Stimulated activated CD4-positive, alpha-beta T cell treated with anti-CD3 and anti-CD28 coated beads, TNF-alpha, amount 100 ng/mL, for 4 hours (primary cell): ENCODE measurements at places on chromosomes 4 and X.

DNA sequence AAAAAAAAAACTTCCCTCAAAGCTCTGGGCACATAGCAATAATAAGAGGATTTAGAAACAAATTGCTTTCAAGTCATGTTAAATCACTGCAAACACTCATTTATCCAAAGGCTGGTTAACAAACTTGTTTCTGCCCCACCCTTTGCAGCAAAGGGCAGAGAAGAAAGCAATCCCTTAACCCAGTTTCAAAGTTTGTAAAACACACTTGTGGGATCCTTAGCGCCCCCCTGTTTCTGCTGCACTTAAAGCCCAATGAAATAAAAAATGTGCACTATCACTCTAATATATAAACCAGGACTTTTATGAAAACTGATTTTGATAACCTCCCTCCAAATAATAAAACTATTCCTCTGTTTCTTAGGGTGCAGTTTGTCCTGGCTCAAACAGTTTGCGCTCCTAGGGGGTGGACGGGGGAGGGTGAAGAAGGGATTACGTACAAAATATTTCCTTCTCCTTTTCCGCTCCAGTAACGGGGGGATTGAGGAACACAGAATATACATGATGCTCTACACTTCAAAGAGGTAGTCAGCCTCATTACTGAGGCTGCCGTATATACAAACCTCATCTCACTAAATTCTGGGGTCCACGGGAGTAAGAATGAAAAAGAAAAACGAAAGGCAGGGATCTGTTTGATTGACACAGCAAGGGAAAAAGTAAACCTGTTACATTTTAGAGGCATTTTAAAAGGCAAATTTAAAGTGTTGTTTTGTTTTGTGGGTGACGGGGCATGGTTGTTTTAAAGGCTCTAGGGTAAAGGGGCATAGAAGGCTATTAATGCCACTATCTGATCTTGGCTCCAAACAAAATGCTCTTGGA, 3.1 kb upstream of the PCDH10 start:
- no peak for DNase-seq

GRCh38 chr4:71472946-71473345, 134.1 kb downstream of the SLC4A4 start:
- no peak for DNase-seq

- DNase-seq, result no peak
Observed at GRCh38 chr4:148292686-148293085, 149.5 kb downstream of the NR3C2 start.

DNA sequence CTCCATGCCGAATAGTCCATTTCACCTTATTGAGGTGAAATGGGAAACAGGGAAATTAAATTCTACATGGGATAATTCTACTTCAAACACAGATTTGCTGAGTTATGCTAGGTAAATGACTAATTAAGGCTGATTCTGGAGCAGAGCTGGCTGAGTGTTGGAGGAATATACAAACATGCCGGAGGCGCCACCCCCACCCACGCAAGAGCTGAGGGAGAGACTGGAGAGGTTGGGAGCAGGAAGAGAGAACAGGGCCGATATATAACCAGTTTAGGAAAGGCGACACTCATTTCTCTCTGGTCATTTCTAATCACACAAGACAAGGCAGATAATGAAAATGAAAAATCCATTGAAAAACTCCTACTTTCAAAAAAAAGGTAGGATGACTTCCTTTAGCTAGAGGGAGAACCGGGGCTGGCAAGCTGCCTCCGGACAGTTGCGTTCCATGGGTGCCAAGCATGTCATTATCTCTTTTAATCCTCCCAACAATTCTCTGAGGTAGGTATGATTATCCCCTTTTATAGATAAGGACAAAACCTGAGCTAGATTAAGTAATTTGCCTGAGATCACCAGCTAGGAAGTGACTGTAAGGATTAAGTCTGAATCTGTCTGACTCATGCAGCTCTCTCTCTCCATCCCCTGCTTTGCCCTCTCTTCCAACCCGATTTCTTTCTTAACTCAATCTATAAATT, 27.6 kb upstream of the CFAP299 start:
- no peak for DNase-seq

- no peak for DNase-seq
Observed at GRCh38 chrX:68536429-68536828, 37.6 kb downstream of the YIPF6 start.

DNA sequence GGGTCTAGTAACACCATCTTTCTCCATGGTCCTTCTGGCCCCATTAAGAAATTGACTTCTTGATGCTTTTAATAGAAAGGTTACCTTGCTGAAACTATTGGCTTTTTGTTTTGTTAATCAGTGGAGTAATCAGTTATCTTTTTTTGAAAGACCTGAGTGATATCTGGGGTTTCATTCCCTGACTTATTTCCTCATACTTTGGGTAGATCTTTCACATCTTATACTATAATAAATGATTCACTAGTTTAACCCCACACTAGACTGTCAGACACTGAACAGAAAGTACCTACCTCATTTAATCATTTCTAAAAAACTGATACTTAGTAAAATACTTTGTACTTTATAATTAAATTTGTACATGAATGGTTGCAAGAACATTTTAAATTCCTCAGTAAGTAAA, 1021.1 kb downstream of the STIM2 start:
- no peak for DNase-seq

DNA sequence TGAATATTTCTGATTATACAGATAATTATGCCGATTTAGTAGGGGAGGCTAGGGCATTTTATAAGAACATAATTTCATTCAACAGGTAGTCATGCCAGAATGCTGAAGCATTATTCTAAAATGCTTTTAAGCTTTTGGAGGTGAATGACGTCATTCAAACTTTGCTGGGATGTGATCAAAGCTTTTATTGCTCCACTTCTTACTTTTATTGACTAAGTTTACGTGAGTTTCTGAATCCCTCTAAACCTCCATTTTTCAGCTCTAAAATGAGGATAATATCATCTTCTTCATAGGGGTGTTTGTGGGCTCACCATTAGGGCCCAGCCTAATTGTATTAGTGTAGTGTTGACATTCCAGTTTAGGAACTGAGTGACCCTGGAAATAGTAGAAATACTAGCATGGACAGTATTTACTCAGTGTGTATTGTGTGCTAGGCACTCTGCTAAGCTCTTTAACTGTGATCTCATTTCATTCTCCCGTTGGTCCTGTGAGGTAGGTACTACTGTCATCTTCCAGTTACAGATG, 3.0 kb downstream of the WWC2 start:
- no peak for DNase-seq

- no peak for DNase-seq
Observed at GRCh38 chr4:110900213-110900769, 277.4 kb upstream of the PITX2 start.

DNA sequence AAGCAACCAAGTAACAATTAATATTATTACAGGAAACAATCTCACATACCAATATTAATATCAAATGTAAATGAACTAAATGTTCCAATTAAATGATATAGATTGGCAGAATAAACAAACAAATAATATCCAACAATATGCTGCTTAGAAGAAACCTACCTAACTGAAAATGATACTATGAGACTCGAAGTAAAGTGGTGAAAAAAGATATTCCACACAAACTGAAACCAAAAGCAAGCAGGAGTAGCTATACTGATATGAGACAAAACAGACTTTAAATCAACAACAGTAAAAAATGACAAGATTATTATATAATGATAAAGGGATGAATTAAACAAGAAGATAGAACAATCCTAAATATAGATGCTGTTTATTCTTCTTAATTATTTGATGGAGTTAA, 140.1 kb downstream of the SPANXN4 start:
- DNase-seq, result no peak

GRCh38 chrX:9091258-9091657, 57.3 kb upstream of the FAM9B start:
- DNase-seq, result no peak

DNA sequence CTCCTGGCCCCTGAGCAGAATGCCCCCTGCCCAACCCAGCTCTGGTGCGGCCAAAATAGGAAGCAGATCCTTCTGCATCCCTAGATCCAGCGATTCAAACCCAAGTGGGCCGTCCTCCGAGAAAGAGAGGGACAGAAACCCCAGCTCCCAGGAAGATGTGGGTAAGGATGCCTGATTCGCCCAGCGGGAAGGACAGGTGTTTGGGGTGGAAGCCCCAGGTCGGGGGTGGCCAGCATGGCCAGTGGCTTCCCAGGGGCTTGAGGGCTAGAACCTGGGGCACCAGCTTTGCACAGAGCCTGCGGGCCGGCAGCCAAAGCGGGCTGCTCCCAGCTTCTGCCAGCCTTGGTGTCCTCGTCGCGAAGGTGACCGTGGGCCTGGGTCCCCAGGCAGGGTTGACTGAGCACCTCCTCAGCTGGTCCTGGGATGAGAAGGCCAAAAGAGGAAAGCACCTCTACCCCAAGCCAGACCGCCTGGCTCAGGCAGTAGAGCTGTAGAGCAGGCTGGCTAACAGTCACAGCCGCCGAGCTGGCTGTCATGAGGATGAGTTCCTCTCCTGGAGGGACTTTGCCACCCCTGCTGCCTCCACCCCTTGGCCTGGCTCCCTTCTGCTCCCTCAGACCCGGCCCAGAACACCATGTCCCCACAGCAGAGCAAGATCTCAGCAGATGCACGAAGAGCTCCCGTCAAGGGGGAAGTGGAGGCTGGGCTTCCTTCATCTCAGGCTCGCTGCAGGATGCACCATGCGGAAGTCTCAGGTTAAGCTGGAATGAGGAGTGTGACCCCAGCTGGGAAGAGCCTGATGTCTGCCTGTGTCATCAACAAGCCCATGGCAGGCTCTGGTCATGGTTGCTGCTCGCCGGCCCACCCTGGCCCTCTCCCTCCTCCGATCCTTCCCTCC, 59.9 kb downstream of the CPZ start:
- DNase-seq, result no peak

GRCh38 chr4:154364066-154364845, 127.3 kb downstream of the DCHS2 start:
- no peak for DNase-seq

DNA sequence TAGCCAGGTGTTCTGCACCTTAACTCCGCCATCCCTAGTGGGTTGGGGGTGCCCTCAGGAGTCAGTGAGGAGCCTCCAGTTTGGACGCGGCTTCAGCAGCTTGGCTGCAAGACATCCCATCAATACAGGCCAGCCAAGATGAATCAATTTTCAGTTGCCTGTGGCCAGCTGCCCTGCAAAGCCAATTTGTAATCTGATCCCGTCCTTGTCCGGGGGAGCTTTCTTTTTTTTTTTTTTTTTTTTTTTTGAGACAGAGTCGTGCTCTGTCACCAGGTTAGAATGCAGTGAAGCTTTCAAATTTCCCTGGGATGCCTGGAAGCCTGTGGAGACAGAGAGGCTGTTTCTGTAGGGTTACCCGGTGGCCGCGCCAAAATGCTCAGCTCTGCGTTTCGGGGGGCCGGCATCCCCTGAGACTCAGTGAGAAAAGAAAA, 192.5 kb downstream of the ASMT start:
- DNase-seq, result no peak

DNA sequence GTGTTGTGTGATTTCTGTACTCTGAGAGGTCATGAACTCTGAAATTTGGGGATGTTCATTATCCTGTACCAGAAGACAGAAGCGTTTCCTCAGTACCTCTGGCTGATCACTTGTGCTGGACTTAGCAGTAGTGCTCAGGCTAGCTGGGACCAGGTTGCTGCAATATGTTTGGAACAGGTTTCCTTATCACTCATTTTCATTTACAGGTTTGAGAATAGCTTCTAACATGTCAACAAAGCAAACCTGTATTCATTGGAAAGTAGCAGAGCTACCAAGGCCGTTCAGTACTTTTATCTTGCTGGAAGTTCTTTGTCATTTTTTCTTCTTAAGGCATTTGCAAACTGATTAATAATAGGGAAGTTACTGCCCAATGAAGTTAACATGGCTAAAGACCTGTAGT, 242.9 kb upstream of the ANKRD50 start:
- no peak for DNase-seq

DNA sequence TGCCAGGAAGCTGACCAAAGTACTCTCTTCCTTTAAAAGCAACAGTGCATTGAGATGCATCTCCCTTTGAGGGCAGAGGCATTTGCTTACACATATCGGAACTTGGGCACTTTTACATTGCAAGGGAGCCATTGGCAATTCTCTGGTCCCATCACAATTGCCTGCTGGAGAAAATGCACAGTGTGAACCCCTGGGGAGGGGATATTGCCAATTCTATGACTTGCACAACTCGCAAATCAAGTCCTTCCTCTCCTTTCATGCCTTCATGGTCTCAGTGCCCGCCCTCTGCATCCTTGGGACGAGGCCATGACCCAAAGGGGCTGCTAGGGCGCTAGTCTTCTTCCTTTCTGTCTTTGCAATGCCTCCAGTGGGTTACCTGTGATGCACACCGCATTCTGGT, 14.9 kb upstream of the PDZD4 start:
- DNase-seq, result no peak

DNA sequence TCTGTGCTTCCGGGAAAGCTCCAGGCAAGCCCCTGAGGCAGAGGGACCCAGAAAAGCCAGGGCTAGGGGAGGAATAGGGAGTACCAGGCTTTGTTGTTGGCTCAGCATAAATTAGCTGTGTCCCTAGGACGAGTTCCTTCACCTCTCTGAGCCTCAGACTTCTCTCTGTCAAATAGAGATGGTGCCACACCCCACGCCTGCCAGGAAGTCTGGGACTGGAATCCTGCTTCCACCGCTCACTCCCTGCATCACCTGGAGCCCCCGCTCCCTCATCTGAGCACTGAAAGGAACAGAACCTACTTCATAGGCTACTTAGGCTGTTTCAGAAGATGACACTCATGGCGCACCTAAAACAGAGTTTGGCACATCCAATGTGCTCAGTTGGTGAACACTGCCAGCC, 8.1 kb upstream of the JAKMIP1 start:
- no peak for DNase-seq

GRCh38 chr4:133372699-133373098, 223.6 kb downstream of the PCDH10 start:
- no peak for DNase-seq

GRCh38 chr4:159266981-159267868, 164.3 kb downstream of the RAPGEF2 start:
- DNase-seq, result no peak

GRCh38 chr4:23485801-23486200, 404.0 kb downstream of the PPARGC1A start:
- DNase-seq, result no peak

DNA sequence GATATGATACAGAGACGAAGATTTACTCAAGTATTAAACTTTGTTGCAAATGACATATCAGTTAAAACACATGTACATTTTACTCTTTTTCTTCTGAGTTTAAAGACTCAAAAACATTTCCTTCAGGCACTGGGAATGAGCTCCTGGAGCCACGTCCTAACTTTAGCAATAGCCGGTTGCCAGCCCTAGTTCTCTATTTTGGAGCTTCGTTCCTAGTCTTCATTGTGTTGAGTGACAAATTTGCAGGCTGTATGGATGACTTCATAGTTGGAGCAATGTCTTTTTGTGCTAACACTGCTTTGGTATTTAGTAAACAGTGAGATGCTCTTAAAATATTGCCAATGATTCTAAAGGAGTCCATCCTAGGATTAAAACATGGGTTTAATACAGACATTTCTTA, 190.9 kb downstream of the FAT4 start:
- DNase-seq, result no peak

DNA sequence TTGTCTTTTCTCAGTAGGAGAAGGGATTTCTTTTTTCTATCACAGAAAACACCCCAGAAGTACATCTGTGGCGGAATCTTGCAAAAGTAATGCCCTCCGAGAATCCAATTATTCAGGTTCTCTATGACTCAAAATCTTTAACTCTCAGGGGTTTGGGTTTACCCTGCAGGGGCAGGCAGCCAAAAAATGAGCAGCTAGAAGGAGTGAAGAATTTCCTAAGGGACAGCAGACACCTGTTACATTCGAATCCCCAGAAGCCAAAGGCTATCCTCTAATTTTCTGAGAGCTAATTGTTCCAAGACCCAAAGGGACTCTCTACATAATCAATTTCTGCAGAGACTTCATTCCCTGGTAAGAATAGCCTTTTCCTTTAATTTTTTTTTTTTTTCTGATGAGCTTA, 27.5 kb upstream of the CBR4 start:
- DNase-seq, result no peak
